Activated CD4-positive, alpha-beta T cell treated with anti-CD3 and anti-CD28 coated beads, Interleukin-2, amount 10 ng/mL, durations not matched to agents 24 days and 14 days (primary cell): ENCODE measurements at places on chromosomes 7 and 10. TPM values are rescaled to one million over a fixed set of nuclear protein-coding genes. Genes with fewer than 3 reads are reported as not detected.

Gene PODXL
- 0.47 and 0.71 TPM in 2 replicates for total RNA-seq

Gene CLCN1
- not detected in 2 replicates for total RNA-seq

Gene SUN3
- total RNA-seq: not detected in 2 replicates

Gene CYP51A1
- 103 and 106 TPM in 2 replicates for total RNA-seq

Gene CYP2C8
- 0.12 TPM in 1 of 2 replicates, not detected in the other for total RNA-seq

DNA sequence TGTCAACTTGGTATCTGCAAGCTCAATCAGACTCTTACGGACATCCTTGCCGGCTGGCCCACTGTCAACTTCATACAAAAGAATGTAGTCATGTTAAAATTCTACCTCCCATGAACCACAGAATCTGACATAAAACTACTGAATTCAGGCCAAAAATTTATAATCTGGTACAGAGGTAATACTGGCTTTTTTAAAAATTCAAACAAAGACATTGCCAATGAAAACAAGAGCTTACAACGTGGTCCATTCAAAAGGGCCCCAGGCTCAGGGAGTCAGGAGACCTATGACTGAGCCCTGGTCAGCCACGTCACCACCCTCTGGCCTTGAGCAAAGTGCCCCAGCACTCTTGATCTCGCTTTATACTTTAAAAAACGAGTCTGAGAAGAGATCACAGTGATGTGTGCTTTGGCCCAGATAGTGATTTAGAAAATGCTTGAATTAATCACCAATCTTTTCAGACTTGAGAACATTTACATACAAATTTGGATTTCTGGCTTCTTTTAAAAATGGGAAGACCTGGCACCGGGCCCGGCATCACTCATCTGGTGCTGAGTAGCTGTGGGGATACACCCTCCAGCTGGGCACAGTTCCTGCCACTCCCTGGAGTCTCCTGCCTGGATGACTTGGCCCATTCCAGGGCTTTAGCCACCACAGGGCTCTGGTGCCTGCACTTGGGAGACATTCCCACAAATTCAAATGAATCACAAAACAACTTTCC is 94.1 kb downstream of the PIP4K2A start:
- no peak for DNase-seq
- no peak overlapping the region for H3K4me3 ChIP-seq
- no peaks in the 10 kb centered on the region for H3K27me3 ChIP-seq
- no peak overlapping the region for H3K27ac ChIP-seq

GRCh38 chr7:80467069-80467468 is 44.8 kb downstream of the GNAT3 start:
- H3K36me3 ChIP-seq: no peaks in the 10 kb centered on the region
- H3K4me1 ChIP-seq: no peaks in the 10 kb centered on the region
- no peaks in the 10 kb centered on the region for H3K27me3 ChIP-seq
- no peak overlapping the region for H3K4me3 ChIP-seq
- H3K27ac ChIP-seq: no peak overlapping the region

DNA sequence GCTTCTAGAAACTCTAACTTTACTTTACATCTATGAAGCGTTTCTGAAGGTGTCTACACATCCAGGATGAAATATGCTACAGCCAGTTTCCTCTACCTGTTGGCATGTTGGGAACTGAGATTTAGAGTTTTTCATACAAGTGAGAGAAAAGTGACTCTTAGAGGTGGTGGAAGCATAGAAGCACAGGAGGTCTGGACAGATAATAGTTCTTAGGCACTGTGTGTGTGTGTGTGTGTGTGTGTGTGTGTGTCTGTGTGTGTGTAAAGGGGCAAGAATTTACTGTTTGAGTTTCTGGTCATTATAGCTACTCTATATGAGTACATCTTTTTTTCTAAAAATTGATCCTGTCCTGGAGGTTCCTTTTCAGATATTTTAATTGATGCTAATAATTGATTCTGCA is 110.7 kb upstream of the MTPN start:
- no peak for DNase-seq
- no peaks in the 10 kb centered on the region for H3K4me1 ChIP-seq
- no peak overlapping the region for H3K4me3 ChIP-seq
- no peaks in the 10 kb centered on the region for H3K36me3 ChIP-seq

GRCh38 chr7:107396990-107397389 is 72.9 kb upstream of the GPR22 start:
- H3K4me3 ChIP-seq: no peak overlapping the region
- H3K4me1 ChIP-seq: no peaks in the 10 kb centered on the region
- H3K36me3 ChIP-seq: peaks cover 2% of the 10 kb centered on the region
- H3K27me3 ChIP-seq: no peaks in the 10 kb centered on the region

- peaks cover 2% of the 10 kb centered on the region for H3K27me3 ChIP-seq
- H3K4me3 ChIP-seq: no peak overlapping the region
- H3K27ac ChIP-seq: no peak overlapping the region
- DNase-seq: no peak
- H3K4me1 ChIP-seq: no peaks in the 10 kb centered on the region
Observed at GRCh38 chr7:74479961-74480829, 26.5 kb downstream of the GTF2IRD1 start.

- no peak overlapping the region for H3K27ac ChIP-seq
- no peak for DNase-seq
- H3K4me1 ChIP-seq: no peaks in the 10 kb centered on the region
- H3K36me3 ChIP-seq: peaks cover 8% of the 10 kb centered on the region
Observed at GRCh38 chr7:156791241-156791640, 101.7 kb downstream of the LMBR1 start.

GRCh38 chr7:117458977-117459583 is 20.7 kb upstream of the CFTR start:
- no peak overlapping the region for H3K4me3 ChIP-seq
- DNase-seq: no peak
- H3K27me3 ChIP-seq: no peaks in the 10 kb centered on the region
- no peaks in the 10 kb centered on the region for H3K36me3 ChIP-seq
- H3K27ac ChIP-seq: no peak overlapping the region

GRCh38 chr7:8212638-8213037 is 49.3 kb downstream of the ICA1 start:
- no peaks in the 10 kb centered on the region for H3K36me3 ChIP-seq
- no peak overlapping the region for H3K27ac ChIP-seq
- H3K4me3 ChIP-seq: no peak overlapping the region
- peaks cover 2% of the 10 kb centered on the region for H3K27me3 ChIP-seq
- DNase-seq: no peak
- peaks cover 4% of the 10 kb centered on the region for H3K4me1 ChIP-seq

GRCh38 chr10:50576245-50576815 is 47.4 kb downstream of the SGMS1 start:
- no peak overlapping the region for H3K27ac ChIP-seq
- no peak overlapping the region for H3K4me3 ChIP-seq
- H3K4me1 ChIP-seq: peaks cover 21% of the 10 kb centered on the region

DNA sequence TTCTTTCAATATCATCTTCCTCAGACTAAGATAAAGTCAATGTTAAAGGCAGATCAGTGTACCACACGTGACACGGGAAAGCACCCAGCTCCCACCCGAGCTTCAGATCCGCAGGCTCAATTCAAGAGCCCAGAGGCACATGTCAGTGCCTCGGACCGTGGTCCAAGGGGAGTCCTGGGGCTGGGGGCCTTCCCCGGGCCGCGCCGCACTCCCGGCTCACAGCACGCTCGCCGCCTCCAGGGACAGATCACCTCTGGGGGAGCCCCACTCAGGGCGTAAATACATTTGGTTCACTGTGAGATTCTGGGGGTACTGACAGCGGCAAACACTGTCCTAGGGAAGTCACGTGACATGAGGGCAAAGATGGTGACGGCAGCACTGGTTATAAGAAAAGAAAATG is 10.8 kb downstream of the BNIP3 start:
- peaks cover 46% of the 10 kb centered on the region for H3K4me1 ChIP-seq
- no peak for DNase-seq
- peak overlapping the region; percentile 66 for H3K27ac ChIP-seq
- H3K36me3 ChIP-seq: peaks cover 64% of the 10 kb centered on the region
- H3K4me3 ChIP-seq: no peak overlapping the region

GRCh38 chr10:81306971-81307782 is 567.8 kb upstream of the NRG3 start:
- no peaks in the 10 kb centered on the region for H3K4me1 ChIP-seq
- DNase-seq: no peak
- H3K36me3 ChIP-seq: no peaks in the 10 kb centered on the region
- no peak overlapping the region for H3K27ac ChIP-seq
- H3K27me3 ChIP-seq: no peaks in the 10 kb centered on the region
- H3K4me3 ChIP-seq: no peak overlapping the region

GRCh38 chr10:97372233-97372875 is 28.8 kb downstream of the RRP12 start:
- no peak for DNase-seq
- no peaks in the 10 kb centered on the region for H3K4me1 ChIP-seq
- no peak overlapping the region for H3K27ac ChIP-seq
- no peaks in the 10 kb centered on the region for H3K27me3 ChIP-seq
- no peak overlapping the region for H3K4me3 ChIP-seq
- H3K36me3 ChIP-seq: peaks cover 48% of the 10 kb centered on the region

DNA sequence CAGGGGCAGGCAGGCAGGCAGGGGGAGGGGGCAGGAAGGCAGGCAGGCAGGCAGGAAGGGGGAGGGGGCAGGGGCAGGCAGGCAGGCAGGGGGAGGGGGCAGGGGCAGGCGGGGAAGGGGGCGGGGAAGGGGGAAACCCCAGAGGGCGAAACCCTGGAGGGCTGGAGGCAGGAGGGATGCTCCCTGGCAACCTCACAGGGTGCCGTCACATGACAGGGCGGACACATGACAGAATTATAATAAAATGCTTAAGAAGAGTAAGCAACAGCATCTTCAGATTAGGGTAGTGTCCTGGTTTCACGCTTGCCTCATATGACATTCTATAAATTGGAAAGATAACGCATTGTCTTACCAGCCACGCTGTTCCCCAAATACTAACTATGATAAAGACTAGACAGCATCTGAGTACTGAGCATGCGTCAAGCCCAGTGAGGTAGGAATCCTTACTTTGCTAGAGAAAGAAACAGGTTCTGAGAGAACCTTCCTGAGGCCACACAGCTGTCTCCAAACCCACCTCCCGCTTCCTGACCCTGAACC is 131.6 kb downstream of the DIP2C start:
- no peaks in the 10 kb centered on the region for H3K36me3 ChIP-seq
- no peaks in the 10 kb centered on the region for H3K27me3 ChIP-seq
- H3K27ac ChIP-seq: no peak overlapping the region

- no peak for DNase-seq
- peaks cover 39% of the 10 kb centered on the region for H3K4me1 ChIP-seq
- peaks cover 21% of the 10 kb centered on the region for H3K36me3 ChIP-seq
- no peak overlapping the region for H3K27ac ChIP-seq
- H3K27me3 ChIP-seq: no peaks in the 10 kb centered on the region
- no peak overlapping the region for H3K4me3 ChIP-seq
Observed at GRCh38 chr7:105036217-105037168, 22.5 kb downstream of the KMT2E start.

- no peaks in the 10 kb centered on the region for H3K36me3 ChIP-seq
- H3K4me1 ChIP-seq: no peaks in the 10 kb centered on the region
- peaks cover 12% of the 10 kb centered on the region for H3K27me3 ChIP-seq
- DNase-seq: no peak
- no peak overlapping the region for H3K27ac ChIP-seq
Observed at GRCh38 chr7:151917791-151918509, 38.3 kb upstream of the GALNTL5 start.

DNA sequence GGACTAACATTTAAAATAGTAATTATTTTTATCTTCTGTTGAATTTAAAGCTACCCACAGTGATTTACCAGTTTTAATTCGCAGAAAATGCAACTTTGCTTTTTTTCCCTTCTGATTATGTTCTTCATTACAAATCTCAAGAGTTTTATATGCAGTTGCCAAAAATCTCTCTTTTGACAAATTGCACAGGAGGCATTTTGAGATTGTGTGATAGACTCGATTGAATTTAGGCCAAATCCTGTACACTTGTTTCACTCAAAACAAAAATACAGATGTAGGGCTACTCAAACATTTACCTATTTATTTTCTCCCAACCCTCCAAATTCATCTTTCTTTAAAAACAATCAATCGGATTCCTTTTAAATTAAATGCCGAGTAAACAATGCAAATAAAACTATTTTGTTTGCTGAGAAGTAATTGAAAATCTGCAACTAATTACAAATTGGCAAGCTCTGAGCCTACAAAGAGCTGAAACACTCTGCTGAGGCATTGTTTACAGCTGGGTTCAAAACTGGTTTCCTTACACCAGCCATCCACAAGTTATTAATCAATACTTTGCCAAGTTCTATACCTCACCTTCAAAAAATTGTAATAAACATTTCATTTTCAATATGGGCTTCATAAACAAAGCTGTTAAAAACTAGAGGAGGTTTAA is 214.9 kb upstream of the TCF7L2 start:
- H3K4me1 ChIP-seq: peaks cover 1% of the 10 kb centered on the region
- peaks cover 2% of the 10 kb centered on the region for H3K36me3 ChIP-seq
- H3K27me3 ChIP-seq: no peaks in the 10 kb centered on the region
- no peak overlapping the region for H3K4me3 ChIP-seq
- no peak overlapping the region for H3K27ac ChIP-seq

GRCh38 chr10:22978287-22978686 is 50.4 kb downstream of the ARMC3 start:
- H3K4me1 ChIP-seq: no peaks in the 10 kb centered on the region
- peaks cover 14% of the 10 kb centered on the region for H3K27me3 ChIP-seq
- no peaks in the 10 kb centered on the region for H3K36me3 ChIP-seq

DNA sequence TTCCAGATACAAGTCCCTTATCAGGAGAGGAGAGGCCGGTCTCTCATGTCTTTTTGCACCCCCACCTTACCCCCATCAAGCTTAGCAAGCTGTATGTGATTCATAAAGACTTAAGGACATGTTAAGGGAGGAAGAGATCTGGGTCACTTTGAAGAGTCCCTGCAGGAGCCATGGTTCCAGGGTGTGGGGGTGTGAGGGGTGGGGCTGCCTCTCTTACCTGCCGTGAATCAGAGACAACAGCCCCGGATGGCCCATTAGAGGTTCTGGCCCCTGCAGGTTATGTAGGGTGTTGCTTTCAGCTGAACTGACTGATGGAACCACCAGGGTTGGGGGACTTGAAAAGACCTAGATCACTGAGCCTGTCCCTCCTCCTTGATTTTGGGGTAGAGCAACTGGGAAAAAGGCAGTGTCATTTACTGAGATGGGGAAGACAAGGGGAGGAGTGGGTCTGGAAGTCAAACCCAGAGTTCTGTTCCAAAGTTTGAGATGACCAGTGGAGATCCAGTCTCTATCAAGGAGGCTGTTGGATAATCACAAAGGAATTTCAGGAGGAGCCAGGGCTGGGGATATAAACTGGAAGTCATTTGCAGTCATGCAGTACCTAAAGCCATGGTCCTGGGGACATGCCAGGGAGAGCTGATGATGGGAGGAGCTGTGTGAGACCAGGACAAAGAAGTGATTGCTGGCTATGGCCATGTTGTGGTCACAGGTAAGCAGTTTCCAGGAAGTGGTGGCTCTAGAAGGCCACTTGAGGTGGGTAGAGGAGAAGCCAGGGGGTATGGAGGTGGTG is 23.1 kb downstream of the ADAMTS14 start:
- H3K27me3 ChIP-seq: peaks cover 5% of the 10 kb centered on the region
- no peak overlapping the region for H3K4me3 ChIP-seq
- H3K27ac ChIP-seq: no peak overlapping the region
- no peaks in the 10 kb centered on the region for H3K36me3 ChIP-seq
- no peaks in the 10 kb centered on the region for H3K4me1 ChIP-seq
